Non-pigmented ciliary epithelial cell (primary cell): ENCODE measurements at places on chromosomes 13 and 19.

- no peak for DNase-seq
These were observed 6.2 kb downstream of the MYO1F start for GRCh38 chr19:8571006-8571411.

- no peak for DNase-seq
These were observed 58.5 kb downstream of the SPATA13 start for GRCh38 chr13:24218977-24219376.

GRCh38 chr13:49082653-49083536 is 107.2 kb downstream of the FNDC3A start:
- peak; percentile 88 for DNase-seq

DNA sequence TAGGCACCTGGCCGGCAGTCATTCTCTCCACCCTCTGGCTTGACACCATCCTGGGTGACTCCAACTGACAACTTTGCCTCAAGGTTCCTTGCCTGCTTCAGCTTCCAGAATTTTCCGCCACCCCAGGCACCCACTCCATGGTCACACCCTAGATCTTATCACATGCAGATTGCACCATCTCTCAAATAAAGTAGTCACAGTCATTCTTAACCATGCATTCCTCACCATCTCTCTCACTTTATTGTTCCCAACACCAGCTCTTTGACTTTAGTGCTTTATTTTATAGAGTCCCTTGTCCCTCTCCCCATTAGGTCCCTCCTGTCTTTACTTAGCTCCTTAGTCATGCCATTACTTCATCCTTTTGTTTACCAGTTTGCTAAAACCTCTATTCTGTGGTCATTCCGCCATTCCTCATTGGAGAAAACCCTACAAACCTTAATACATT is 351.7 kb downstream of the SPRY2 start:
- DNase-seq = no peak

- DNase-seq = no peak
These were observed 124.9 kb downstream of the CYSLTR2 start for GRCh38 chr13:48778610-48779009.

GRCh38 chr13:105984646-105985045 is 550.8 kb downstream of the EFNB2 start:
- DNase-seq = no peak

DNA sequence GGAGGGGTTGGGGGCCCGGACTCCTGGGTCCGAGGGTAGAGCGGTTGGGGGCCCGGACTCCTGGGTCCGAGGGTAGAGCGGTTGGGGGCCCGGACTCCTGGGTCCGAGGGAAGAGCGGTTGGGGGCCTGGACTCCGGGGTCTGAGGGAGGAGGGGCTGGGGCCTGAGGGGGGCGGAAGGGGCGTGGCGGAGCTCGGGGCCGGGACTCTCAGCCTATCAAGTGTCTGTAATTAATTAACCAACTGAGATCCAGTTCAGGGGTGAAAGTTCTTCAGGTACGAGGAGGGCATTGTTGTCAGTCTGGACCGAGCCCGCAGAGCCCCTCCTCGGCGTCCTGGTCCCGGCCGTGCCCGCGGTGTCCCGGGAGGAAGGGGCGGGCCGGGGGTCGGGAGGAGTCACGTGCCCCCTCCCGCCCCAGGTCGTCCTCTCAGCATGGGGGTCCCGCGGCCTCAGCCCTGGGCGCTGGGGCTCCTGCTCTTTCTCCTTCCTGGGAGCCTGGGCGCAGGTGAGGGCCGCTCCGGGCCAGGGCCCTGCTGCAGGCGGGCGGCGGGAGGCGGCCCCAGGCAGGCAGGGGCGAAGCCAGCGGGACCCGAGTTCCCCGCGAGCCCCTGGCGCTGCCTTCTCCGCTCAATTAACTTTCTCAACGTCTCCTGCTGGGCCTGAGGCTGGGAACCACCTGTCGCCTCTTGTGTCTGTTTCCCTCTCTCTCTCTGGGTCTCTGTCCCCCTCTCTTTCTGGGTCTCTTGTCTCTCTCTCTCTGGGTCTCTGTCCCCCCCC is 697 bp downstream of the FCGRT start:
- DNase-seq = no peak

DNA sequence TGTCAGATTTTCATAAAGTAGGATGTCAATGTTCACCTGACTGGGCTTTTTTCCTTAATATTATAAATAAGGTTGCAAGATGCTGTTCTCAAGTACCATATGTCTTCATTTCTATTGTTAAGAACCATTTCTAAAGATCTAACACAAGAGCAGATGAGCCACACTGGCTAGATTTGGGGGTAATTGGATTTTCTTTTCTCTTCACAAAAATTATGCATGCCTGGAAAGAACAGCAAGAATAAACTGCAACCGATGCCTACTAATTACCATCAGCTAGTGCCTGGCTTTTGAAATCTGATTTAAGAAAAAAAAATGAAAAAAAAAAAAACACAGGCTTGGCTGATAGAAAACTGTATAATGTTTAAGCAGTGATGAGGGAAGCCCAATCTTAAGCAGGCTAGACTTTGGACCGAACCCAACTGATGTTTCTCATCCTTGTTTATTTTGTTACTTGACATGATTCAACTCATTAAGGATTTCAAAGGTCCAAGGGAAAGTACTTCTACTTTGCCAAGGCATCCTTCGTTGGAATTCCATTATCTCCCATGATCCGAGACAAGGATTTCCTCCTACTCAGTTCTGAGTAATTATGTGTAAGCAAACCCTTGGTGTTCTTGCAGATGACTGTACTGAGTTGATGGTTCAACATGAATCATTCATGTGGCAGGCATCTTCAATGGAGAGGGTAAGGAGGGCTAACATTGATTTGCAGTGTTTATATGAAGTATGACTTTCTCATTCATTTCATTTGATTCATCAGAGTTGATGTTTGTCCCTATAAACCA is 300.5 kb downstream of the SPRY2 start:
- peak; percentile 98 for DNase-seq

DNA sequence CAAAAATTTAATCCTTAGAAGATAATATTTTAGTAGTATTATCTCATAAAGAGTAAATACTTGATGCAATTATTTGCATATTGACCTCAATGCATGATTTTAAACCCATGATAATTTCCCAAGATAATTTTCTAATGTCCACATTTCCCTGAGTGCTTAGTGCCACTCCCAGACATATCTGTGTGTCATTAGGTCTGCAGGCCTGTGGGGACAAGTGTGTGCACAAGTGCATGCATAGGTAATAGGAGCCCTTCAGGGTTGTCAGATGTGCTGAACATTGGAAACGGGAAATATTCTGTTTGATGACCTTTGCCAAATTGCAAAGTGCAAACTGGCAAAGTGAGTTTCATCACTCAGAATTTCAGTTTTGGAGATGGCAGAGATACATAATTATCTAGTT is 369.9 kb downstream of the KLF5 start:
- no peak for DNase-seq

DNA sequence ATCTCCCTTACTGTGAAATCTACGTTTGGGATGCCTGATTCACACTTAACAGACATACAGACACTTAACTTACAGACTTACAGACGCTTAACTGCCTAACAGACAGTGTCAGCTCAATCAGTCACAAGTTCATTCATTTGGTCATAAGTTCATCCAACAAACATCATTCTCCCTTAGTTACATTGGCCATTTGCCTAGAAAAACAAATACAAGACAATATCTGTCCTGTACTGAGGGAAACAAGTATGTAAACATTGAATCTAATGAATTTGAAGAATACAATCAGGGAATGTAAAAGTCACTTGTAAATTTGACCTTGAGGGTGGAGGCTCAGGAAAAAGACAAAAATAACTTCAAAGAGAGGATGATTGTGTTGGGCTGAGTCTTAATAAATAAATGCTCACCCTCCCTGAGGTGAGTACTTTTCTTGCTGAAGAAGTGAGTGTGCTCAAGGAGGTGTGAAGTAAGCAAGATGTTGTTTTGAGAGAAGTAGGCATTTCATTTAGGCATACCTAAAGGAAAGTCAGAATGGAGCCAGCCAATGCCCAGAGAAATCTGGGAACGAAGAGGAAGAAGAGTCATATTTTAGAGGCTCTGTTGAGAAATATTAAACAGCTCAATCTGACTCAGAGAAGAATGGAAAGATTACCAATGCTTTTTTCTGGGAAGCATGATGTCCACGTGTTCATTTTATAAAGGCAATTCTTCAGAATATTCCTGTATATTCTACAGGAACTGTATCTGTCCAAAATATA is 958.4 kb upstream of the SLC10A2 start:
- DNase-seq = peak; percentile 65

DNA sequence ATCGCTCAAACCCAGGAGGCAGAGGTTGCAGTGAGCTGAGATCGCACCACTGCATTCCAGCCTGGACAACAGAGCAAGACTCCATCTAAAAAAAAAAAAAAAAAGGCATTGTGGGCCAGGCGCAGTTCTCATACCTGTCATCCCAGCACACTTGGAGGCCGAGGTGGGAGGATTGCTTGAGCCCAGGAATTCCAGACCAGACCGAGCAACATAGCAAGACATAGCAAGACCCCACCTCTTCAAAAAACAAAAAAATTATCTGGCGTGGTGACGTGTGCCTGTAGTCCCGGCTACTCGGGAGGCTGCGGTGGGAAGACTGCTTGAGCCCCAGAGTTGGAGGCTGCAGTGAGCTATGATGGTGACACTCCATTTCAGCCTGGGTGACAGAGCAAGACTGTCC is 18.0 kb downstream of the PIP5K1C start:
- DNase-seq = no peak

DNA sequence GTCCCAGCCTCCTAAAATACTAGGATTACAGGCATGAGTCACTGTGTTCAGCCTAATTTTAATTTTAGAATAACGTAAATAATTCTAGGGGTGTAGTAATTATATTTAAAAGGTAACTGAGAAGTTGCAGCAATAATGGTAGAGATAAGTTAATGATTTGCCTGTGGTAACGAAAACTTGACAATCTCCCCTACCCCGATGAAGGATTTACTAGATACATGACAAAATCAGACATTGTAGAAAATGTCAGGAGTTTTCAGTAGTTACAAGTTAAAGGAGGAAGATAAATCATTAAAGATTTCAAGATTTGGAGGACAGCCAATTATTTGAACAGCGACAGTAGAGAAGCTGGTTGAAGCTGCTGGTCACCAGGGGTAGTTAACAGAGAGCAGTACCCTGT is 652.2 kb upstream of the PCDH20 start:
- no peak for DNase-seq

DNA sequence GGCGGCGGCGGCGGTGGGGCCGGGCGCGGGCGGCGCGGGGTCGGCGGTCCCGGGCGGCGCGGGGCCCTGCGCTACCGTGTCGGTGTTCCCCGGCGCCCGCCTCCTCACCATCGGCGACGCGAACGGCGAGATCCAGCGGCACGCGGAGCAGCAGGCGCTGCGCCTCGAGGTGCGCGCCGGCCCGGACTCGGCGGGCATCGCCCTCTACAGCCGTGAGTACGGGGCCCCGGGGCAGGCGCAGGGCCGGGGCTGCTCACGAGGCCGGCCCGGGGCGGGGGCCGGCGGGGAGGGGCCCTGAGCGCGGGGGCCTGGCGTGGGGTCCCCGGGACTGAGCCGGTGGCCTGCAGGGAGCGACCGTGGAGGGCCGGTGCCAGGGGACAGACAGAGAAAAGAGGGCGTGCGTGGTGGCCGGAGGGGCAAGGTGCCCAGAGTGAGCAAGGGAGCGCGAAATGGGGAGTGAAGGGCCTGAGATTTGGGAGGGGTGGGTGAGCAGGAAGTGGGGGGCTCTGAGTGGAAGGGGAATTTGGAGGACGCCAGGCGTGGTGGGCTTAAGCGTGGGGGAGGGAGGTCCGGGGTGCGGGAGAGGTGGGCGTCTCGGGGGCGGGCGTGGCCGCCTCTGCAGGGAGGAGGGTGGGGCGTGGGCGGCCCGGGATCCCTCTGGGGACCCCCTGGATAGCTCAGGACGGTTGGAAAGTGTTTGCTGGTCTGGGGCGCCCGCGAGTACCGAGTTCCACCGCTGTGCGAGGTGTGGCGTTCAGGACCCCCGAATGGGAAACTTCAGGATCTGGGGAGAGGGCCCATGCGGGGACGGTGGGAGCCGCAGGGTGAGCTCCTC is 575 bp downstream of the CARM1 start:
- DNase-seq = no peak

- no peak for DNase-seq
These were observed 39.7 kb downstream of the CAPN12 start for GRCh38 chr19:38704488-38705026.

DNA sequence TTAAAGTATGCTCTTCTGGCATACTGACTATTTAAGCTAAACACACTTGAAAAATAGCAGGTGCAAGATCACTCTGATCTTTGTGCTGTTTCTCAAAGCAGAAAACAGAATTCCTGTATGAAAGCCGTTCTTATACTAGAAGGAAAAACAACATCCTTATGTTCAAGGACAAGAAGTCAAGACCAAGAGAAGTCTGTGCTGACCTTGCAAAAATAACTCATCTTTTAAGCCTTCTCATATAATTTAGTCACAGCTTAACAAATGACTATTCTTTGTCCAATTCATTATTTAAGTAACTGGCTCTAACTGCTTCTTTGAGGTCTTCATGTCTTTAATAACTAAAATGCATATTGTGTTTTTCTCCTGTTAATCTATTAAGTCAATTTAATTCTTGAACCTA is 2750.2 kb upstream of the PCDH20 start:
- no peak for DNase-seq

DNA sequence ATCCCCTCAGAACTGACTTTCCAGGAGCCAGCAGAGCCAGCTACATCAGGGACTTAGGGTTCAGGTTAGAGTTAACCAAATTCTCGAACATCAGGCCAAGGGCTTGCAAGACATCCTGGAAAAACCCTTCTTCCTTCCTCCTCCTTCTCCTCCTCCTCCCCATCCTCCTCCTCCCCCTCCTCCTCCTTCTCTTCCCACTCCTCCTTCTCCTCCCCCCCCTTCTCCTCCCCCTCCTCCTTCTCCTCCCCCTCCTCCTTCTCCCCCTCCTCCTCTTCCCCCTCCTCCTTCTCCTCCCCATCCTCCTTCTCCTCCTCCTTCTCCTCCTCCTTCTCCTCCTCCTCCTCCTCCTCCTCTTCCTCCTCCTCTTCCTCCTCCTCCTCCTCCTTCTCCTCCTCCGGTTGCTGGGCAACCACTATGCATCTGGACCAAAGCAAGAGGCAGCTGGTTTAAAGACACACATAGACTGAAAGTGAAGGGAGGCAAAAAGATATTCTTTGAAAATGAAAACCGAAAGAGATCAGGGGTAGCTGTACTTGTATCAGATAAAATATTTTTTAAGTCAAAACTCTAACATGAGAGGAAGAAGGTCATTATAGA is 5.9 kb upstream of the CCL25 start:
- DNase-seq = no peak

DNA sequence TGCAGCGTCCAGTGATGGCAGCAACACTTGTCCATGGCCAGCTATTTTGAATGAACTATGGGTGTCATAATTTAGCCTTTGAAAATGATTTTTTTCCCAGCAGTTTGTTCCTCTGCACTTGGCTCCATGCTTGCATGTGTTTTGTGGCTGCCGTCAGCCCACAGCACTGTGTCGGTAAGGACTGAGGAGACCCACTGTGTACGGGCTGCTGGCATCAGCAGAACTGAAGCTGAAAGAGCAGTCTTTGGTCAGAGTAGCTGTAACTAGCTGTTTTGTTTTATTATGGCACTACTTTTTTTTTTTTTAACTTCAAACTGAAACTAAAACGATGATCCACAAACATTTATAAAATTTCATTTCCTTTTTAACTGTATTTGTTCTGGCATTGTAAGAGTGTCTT is 50.3 kb upstream of the TEX29 start:
- no peak for DNase-seq
